NCI-H748 treated with DMSO at 0.1 percent for 48 hours (cell line): ENCODE measurements at places on chromosomes 2 and 18.

DNA sequence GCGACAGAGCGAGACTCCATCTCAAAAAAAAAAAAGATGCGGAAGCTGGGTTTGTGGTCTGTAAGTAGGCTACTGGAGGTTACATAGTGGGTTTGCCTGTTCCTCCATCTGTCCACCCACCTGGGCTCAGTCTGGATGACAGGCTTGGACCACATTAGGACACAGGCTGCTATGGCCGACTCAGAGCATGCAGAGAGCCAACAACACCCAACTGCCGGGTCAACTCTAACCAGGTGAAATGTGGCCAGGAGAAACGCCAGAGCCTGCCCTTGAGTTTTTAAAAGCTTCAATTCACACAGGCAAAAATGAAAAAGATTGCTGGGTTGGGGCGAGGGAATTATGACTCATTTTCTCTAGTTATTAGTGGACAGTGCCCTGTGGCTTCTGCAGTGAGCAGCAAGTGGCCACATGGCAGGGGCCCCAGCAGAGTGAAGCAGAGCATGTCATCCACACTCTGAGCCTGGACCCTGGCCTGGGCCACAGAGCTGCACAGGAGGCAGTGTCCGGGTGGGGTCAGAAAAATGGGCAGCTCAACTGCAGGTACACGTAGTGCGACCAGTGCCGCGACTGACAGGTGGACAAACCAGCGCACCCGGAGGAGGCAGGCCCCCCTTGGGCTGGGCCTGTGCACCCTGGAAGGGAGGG lies 67.4 kb downstream of the BIN1 start:
- no peak for DNase-seq

DNA sequence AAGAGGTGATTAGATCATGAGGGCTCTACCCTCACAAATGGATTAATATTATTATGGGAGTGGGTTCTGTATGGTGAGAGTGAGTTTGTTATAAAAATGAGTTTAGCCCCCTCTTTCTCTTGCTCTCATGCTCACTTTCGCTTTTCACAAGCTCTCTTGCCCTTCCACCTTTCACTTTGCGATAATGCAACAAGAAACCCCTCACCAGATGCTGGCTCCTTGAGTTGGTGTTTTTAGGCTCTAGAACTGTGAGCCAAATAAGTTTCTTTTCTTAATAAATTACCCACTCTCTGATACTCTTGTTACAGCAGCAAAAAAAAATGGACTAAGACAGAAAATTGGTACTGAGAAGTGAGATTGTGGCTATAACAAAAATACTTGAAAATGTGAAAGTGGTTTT lies 106.5 kb downstream of the EHBP1 start:
- no peak for DNase-seq

GRCh38 chr2:100879296-100879695 lies 59.4 kb downstream of the NPAS2 start:
- no peak for DNase-seq

- no peak for DNase-seq
Measured at GRCh38 chr2:201176081-201176481, 6.9 kb upstream of the CASP10 start.

DNA sequence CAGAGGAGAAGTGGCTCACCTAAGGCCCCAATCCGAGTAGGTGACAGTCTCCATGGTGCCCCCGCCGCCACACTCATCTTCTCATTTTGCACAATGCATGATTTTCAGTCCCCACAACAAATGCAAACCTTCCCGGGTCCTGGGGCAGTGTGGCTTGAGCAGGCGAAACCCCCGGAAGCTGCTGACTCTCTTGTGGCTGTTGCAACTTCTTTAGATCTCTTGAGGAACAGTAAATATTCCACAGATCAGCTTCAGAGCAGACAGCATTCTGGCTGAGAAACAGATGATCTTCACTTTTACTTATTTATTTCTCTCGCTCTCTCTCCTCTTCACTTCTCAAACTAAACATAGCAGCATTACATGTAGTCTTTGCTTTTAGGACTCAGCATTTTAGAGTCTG lies 51.9 kb downstream of the ASAP2 start:
- DNase-seq, result no peak

DNA sequence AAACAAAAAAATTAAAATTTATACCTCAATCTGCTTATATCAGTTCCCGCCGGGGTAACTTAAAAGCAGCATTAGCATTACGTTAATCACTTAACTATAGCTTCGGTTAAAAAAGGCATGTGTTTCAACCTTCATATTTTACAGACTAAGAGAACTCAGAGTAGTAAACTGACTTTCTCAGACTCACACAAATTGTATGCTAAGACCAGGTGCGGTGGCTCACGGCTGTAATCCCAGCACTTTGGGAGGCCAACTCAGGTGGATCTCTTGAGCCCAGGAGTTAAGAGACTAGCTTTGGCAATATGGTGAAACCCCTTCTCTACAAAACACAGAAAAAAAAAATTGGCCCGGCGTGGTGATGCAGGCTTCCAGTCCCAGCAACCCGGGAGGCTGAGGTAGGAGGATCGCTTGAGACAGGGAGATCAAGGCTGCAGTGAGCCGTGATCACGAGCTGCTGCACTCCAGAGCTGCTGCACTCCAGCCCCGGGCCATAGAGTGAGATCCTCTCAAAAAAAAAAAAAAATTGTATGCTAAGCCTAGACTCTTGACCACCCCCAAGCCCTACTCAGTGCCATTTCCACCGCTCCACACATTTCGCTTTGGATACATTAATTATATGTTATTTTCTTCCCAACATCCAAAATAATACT lies 2.4 kb downstream of the HNRNPLL start:
- DNase-seq, result no peak

- DNase-seq, result no peak
Measured at GRCh38 chr2:212548455-212548819, 9.8 kb upstream of the ERBB4 start.

DNA sequence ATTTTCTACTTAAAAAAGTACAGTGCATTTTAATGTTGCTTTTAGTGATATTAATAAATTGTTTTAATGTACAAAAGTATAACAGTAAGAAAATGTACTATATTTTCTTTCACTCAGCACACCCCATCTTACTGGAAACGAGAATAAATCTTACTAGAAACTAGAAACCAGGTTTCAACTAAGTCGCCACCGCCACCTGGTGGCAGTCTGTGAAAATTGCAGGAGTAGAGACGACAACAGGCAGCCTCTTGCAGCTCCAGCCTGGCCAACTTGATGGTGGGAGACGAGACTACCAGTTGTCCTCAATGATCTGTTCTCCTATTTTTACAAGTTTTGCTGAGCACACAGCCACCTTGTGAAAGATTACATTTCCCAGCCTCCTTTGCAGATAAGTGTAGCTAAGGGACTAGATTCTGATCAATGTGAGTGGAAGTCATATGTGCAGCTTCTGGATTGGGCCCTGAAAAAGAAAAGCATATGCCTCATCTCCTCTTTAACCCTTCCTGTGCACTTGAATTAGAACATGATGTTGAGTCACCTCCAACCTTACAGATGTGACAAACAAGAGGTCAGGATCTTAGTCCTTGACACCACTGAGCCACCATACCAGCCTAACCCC lies 8.7 kb downstream of the OTOF start:
- peak; percentile 58 for DNase-seq

DNA sequence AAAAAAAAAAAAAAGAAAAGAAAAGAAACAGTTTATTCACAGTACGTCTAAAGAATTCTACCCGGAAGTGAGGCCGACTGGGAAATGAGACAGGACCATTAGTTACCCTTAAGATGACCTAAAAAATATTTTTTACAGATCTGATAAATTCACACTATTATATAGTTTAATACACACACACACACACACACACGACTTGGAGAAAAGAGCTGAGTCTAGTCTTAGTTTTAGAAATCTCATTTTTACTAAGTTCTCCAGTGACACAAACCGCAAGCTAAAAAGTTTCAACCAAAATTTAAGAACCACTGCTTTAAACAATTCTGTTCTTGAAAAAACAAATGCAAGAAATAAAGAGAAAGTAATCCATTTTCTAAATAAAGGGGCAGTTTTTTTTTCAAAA lies 27.1 kb downstream of the ST3GAL5 start:
- no peak for DNase-seq

DNA sequence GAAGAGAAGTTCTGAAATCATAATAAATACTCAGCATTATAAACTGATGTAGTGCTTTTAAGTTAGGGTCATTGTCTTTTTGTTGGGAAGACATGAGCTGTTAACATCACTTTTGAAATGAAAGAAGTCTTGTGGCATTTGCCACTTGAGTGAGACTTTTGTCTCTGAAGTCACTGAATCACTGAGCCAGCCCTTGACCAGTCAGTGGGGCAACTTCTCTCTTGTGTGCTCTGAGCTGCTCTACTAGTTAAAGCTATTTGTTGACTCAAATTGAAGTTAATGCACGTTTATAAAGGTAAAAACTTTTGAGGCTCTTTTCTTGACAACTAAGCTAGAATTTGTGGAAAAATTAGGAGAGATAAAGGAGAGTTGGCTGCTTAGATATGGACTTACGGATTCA lies 6.7 kb downstream of the WDR43 start:
- DNase-seq, result no peak

GRCh38 chr18:48697441-48697840 lies 158.6 kb downstream of the CTIF start:
- DNase-seq, result no peak

GRCh38 chr2:14720739-14721138 lies 88.2 kb downstream of the LRATD1 start:
- no peak for DNase-seq

DNA sequence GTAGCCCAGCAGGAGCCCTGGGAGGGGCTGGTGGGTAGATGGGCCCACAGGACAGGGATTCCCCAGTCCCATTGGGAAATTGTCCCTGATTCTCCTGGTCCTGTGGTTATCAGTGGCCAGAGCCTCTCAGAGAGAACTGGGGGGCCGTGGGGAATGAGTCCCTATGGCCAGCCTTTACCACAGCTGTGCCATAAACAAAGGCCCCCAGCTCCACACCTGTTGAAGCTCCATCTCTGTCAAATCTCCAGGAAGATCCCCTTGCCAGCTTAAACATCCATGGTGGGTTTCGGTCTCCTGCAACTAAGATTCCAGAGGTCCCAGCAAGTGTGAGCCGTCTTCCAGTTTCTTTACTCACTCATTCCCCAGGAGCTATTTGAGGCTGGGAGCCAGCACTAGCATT lies 897.1 kb downstream of the LRRTM4 start:
- DNase-seq, result no peak

DNA sequence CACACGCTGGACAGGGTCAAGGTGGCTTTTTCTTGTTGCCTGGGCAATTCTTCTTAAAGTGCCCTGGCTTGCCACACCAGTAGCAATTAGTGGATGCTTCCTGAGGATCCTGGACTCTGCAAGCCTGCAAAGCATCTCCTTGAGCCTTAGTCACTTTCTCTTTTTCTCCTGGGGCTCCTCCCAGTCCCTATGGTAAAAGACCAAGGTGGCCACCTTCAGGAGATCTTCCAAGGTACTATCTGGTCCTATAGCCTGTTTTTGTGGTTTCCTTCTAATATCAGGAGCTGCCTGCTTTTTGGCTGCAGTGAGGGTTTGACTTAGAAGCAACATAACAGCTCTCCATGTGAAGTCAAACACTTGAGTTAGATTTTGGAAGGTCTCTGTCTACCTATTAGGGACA lies 33.3 kb upstream of the GMCL1 start:
- DNase-seq, result no peak

- DNase-seq, result no peak
Measured at GRCh38 chr2:211673133-211673905, 865.3 kb downstream of the ERBB4 start.

- DNase-seq, result no peak
Measured at GRCh38 chr2:118307864-118308263, 219.6 kb downstream of the INSIG2 start.

GRCh38 chr2:161104054-161104553 lies 56.1 kb upstream of the TANK start:
- DNase-seq, result no peak

DNA sequence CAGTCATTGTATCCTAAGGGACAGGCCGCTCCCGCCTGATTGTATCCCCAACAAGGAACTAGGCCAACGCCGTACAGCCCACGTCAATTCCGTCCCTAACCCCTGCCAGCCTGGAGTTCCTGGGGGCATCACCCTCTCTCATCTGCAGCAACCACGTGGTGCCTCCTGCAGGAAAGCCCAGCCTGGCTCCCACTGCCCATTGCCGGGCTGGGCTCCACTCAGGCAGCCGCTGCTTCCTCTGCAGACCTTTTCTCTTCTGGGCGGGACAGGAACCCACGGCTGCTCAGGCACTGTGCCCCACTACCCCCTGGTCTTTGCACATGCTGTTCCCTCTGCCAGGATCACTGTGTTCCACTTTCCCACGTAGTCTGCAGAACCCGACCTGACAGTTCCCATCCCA lies 212.2 kb downstream of the TFCP2L1 start:
- DNase-seq, result no peak

DNA sequence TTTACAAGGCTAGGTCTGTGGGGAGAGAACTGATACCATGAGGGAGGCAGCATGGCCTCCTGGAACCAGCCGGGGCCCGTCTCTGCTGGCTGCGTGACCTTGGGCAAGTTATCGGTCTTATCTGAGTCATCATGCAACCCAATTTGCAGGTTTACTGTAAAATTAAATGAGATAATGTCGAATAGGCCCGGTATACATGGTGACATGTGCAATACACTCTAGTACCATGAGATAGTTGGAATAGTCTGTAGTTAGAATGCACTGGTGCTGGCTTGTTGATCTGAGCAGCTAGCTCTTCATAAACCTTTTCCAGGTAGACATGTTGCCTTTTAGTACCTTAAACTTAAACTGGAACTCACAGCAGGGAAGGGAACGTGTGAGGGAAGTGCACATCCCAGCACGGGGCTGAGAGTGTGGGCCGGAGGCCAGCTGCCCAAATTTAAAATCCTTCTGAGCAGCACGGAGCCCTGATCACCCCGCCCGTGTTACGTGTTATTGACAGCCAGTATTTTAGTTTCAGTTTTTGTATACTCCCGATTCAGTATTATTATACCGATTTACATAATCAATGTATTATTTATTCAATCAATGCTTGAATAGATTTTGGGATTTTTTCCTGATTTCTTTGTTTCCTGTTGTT lies 72.4 kb upstream of the HS6ST1 start:
- no peak for DNase-seq

GRCh38 chr2:151097128-151097527 lies 164.5 kb downstream of the RBM43 start:
- no peak for DNase-seq
